ENCODE measurements at places on chromosomes 5 and 9. TPM values are rescaled to one million over a fixed set of nuclear protein-coding genes. Genes with fewer than 3 reads are reported as not detected.

- peak; percentile 51 for DNase-seq
These were observed 36.3 kb upstream of the BASP1 start for GRCh38 chr5:17180864-17181723.

- DNase-seq, result no peak
These were observed 9.2 kb upstream of the MXD3 start for GRCh38 chr5:177320879-177321278.

DNA sequence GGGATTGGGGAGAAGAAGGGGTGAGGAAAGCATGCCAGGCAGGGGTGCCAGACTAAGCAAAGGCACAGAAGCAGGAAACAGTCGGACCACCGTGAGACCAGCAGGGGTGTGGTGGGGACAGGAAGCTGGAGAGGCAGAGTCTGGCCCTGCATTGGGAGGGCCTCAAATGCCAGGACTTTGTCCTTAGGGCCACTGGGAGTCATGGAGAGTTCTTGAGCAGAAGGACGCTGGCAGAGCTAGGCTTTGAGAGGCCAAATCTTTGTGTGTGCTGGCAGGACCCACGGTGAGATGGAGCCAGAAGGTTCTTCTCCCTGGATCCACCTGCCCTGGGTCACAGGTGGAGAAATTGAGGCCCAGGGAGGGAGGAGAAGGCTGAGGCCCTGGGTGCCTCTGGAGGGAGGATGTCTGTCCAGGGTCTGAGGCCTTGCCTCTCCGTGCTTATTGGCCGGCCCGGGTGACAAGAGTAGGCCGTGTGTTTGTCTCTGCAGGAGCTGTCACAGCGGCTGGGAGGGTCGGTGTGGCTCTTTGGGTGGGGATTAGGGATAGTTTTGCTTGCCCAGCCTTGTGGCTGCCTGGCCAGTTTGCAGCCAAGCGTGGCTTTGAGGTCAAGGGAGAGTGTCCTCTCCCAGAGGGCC lies 1.8 kb upstream of the ENG start:
- DNase-seq, result no peak

- no peak for DNase-seq
These were observed 27.1 kb downstream of the ABCA1 start for GRCh38 chr9:104900871-104901270.

- DNase-seq, result no peak
These were observed 351.0 kb downstream of the PRELID2 start for GRCh38 chr5:145484158-145484557.

GRCh38 chr9:13118313-13118712 lies 161.2 kb downstream of the MPDZ start:
- no peak for DNase-seq

DNA sequence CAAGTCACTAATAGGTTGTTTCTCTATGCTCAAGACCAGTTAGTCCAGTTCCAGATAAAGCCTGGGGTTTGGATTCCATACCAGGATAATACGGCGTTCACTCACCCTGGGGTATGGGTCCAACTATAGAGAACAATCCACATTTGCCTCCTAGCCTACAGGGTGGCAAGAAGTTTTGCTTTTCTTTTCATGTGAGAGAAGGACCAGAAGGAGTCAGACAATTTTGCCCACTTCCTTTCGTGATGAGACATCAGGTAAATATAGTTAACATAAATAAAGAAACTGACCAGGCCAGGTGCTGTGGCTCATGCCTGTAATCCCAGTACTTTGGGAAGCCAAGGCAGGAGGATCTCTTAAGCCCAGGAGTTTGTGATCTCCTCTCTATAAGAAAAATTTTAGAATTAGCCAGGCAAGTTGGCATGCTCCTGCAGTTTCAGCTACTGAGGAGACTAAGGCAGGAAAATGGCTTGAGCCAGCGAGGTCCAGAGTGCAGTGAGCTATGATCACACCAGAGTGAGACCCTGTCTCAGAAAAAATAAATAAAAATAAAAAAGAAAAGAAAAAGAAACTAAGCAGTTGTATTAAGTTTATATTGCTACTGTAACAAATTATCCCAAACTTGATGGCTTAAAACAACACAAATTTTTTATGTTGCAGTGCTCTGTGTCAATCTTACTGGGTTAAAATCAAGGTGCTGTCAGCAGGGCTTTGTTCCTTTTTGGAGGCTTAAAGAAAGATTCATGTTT lies 7.5 kb upstream of the REEP5 start:
- no peak for DNase-seq

DNA sequence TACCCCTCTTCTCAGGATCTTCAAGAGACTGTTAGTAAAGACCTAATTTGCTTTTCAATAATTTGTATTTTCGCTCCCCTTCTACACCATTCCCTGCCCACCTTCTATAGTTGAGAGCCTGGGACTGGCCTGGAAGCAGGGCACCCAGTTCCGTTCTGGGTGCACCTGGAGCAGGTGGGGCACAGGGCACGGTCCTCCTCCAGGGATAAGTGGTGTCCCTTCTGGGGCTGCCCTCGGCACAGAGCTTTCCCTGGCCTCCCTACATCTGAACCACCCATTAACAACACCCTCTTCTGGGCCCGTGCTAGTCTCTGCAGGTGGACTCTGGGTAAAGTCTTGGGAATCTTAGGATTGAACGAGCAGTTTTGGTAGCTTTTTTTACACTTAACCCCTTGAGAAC lies 92.8 kb upstream of the PANK3 start:
- no peak for DNase-seq

DNA sequence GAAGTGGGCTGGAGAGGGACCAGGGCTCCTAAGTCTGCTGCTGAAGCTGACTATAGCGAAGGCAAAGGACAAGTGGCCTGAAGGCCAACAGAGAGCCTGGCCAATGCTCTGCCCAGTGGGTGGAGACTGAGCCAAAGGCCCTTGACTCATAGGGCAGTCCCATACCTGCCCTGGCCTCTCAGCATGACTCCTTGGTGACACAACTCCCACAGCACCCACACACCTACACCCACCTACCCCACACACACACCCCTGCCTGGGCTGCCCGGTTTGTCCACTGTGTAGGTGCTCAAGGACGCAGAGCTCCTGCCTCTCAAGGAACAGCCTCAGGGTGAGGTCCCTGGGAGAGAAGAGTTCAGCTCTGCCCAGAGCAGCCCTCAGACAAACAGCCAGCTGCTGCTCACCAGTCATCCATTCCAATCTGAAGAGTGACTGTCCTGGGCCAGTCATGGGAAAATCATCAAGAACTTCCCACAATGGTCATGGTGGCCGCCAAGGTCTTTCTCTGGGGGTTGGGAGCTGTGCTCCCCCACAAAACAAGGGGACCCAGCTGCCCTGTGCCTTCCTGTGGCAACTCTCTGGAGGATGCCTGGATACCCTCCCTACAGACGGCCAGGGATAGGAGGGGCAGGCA lies 5.0 kb downstream of the TNIP1 start:
- DNase-seq, result no peak

GRCh38 chr9:4182831-4183230 lies 117.0 kb downstream of the GLIS3 start:
- DNase-seq, result no peak

DNA sequence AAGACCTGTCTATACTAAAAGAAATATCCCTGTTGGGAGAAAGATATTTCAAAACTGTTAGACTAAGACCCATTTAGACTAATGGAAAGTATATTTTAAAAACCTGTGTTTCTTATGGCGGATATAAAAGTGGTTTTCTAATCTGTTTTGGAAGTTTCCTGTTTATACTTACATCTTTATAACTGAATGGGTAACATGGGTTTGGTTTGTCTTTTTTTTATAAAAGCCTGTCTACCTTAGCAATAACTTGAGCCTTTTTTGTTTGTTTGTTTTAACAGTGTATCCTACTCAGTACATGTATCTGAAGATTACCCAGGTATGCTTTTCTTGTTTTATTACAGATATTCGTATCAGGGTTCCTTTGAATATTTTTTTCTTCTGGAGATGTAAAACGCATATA lies 83.4 kb downstream of the PARP8 start:
- no peak for DNase-seq

GRCh38 chr5:88657906-88658775 lies 224.8 kb downstream of the MEF2C start:
- DNase-seq, result no peak

GRCh38 chr5:99349787-99350186 lies 421.0 kb upstream of the CHD1 start:
- DNase-seq, result no peak

GRCh38 chr9:14869671-14870070 lies 40.6 kb downstream of the FREM1 start:
- DNase-seq, result no peak

GRCh38 chr5:78661691-78662090 lies 13.1 kb upstream of the LHFPL2 start:
- no peak for DNase-seq

The CYSRT1 gene
- total RNA-seq, result 1.4 TPM

The HTR1A gene
- not detected for total RNA-seq

The PCDHB3 gene
- 2.7 TPM for total RNA-seq

The PDE8B gene
- total RNA-seq, result 5.3 TPM

The MEGF10 gene
- 4.7 TPM for total RNA-seq

The PCDHA1 gene
- not detected for total RNA-seq

The C5orf63 gene
- 3.6 TPM for total RNA-seq
